ENCODE measurements at places on chromosomes 16 and 17.
A peak's percentile ranks its signal among the peaks of the same experiment; 100 is the strongest.

DNA sequence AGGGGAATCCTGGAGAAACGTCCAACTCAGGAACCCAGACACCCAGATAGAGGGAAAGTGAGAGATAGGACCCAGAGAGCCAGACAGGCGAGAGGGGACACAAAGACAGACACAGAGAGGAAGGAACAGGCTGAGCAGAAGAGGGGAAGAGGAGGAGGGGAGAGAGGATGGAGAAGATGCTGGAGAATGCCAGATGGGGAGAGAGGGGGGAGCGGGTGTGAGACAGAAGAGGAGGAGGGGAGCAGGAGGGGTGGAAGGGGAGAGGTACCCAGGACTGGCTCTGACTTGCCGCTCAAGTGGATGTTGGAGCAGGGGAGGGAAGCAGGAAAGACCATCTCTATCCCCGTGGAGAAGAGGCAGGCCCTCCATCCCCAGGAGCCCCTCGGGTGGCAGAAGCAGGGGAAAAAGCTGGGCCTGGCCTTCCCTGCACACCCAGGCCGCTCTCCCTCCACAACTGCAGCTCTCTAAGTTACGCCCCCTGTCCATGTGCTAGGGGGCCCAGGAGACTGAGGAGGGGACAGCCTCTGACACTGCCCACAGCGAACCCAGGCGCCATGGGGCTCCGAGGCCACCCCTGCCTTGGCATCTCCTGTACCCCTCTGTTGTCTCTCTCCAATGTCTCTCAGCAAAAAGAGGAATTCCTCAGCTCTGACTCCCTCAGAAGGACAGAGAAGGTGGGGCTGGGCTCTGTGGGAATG, 4.8 kb downstream of the PPP1R9B start:
- DNase-seq: no peak

- peak; percentile 72 for DNase-seq
Measured at GRCh38 chr17:58172369-58173071, 5.7 kb downstream of the OR4D2 start.

- peak; percentile 41 for DNase-seq
Measured at GRCh38 chr16:57646388-57647039, 18.1 kb downstream of the ADGRG1 start.

DNA sequence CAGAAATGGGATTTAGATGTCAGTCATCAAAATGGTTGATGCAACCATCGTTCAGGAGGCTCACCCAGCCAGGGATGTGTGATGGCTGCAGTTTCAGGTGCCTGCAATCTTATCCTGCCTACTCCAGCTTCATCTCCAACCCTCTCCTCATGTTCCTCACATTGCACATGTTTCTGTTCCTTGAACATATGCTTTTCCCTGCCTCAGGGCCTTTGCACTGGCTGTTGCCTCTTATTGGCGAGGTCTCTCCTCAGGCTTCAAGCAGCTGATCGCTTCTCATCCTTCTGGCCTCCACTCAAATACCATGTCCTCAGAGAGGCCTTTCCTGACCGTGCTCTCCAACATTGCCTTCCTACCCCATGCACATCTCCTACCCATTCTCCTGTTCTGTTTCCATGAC, 24.6 kb downstream of the ARSG start:
- no peak for DNase-seq

- DNase-seq: no peak
Measured at GRCh38 chr16:51876934-51877333, 670.0 kb downstream of the TOX3 start.

DNA sequence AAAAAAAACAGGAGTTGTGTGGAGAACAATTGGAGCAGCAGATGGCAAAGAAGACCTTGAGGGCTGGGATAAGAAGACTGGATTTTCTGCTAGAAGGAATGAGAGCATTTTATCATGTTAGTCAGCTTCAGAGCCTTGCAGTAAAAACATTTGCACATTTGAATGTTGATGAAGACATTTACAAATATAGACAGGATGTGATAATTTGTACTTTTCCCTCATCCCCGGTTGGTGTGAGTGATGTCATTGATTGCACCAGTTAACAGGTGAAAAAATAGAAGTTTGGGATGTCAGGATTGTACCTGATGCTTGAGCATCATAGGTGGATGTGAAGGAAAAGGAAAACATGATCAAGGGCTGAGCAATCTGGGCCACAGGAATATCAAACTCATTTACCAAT, 22.6 kb upstream of the MAPK3 start:
- DNase-seq: no peak
